Cardiac fibroblast (primary cell): ENCODE measurements at places on chromosomes 7 and 10.
A peak's percentile ranks its signal among the peaks of the same experiment; 100 is the strongest.

DNA sequence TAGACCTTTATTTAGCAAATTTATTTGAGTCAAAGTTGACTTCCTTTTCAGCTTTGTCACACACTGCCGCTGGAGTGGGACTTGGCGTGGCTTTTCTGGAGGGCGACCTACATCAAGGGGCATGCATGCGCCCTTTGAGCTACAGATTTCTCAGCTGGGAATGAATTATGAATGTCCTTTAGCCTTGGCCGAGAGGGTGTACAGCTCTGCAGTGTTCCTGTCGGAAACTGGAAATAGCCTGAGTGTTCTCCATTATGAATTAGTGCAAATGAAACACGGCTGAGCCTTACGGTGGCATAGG is 79.7 kb downstream of the GLRX3 start:
- no peak for DNase-seq

- no peak for DNase-seq
Observed at GRCh38 chr7:146094356-146094755, 22.2 kb upstream of the CNTNAP2 start.

- no peak for DNase-seq
Observed at GRCh38 chr7:8354503-8354902, 78.9 kb upstream of the NXPH1 start.

DNA sequence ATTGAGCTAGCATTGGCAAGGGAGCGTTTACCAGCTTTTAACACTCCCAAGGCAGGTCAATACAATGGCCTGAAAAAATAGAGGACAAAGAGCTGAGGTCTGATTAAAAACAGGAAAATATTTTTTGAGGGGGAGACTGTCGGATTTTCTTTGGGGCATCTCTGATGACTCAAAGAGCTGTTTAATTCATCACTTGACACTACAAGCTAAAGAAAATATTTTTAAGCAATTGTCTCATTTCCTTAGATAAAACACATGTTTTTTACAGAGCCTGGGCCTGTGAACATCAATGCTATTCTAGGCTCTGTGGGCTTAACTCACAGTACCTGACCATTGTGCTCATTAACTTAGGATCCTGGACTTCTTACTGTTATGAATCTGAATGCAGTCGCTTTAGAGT is 100.8 kb downstream of the NRP1 start:
- DNase-seq: peak; percentile 33

- DNase-seq: peak; percentile 76
Observed at GRCh38 chr7:41685684-41686083, 17.2 kb downstream of the INHBA start.

DNA sequence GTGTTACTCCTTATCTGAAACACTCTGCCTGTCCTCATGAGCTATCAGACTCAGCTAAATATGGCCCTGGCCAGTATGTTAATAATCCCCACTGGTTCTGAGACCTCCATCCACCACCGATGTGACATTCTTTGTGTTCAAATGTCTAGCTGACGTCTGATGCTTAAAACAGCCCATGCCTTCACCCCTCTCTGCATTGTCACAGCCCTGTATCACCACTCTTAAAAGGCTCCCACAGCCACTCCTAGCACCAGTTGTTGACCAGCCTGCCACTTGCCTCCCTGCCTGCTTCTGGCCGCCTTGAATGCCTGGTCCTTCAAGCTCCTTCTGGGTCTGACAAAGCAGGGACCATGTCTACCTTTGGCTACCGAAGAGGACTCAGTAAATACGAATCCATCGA is at the start of gene LMOD2:
LMOD2 (plus strand) TSS at position 253 of the 400 bp plus-strand sequence; CDS start at position 351, 98 bp downstream.
- DNase-seq: no peak

- DNase-seq: peak; percentile 81
Observed at GRCh38 chr7:36207451-36208291, 54.6 kb downstream of the EEPD1 start.

DNA sequence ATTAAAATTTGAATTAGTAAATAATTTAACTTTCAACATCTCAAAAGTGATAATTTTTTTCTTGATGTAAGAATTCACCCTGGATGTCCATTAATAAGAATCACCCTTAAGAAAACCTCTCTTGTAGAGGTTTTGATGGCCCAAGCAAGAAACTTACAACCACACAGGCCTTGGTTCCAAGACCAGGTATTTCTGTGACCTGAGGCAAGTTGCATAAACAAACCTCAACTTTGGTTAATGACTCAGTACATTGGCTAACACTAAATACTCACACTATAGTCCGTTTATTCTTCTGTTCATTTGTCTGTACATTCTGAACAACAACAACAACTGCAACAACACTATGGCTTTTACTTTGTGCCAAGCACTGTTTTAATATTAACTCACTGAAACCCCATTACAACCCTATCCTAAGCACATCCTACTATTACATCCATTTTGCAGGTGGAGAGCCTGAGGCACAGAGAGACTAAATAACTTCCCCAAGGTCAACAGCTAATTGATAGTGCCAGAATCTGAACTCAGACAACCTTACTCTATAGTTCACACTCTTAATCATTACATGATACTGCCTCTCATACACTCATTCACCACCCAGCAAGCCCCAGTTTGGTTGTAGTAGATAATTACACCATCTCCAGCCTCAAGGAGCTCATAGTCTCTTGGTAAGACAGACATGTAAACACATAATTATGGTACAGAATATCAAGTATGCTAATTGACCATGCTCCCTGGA is 6.6 kb downstream of the ANK3 start:
- DNase-seq: peak; percentile 31

GRCh38 chr10:109992485-109992884 is 15.3 kb upstream of the ADD3 start:
- peak; percentile 74 for DNase-seq

- no peak for DNase-seq
Observed at GRCh38 chr7:145839814-145840213, 276.8 kb upstream of the CNTNAP2 start.

GRCh38 chr10:8069627-8070026 is 15.1 kb downstream of the GATA3 start:
- DNase-seq: no peak

DNA sequence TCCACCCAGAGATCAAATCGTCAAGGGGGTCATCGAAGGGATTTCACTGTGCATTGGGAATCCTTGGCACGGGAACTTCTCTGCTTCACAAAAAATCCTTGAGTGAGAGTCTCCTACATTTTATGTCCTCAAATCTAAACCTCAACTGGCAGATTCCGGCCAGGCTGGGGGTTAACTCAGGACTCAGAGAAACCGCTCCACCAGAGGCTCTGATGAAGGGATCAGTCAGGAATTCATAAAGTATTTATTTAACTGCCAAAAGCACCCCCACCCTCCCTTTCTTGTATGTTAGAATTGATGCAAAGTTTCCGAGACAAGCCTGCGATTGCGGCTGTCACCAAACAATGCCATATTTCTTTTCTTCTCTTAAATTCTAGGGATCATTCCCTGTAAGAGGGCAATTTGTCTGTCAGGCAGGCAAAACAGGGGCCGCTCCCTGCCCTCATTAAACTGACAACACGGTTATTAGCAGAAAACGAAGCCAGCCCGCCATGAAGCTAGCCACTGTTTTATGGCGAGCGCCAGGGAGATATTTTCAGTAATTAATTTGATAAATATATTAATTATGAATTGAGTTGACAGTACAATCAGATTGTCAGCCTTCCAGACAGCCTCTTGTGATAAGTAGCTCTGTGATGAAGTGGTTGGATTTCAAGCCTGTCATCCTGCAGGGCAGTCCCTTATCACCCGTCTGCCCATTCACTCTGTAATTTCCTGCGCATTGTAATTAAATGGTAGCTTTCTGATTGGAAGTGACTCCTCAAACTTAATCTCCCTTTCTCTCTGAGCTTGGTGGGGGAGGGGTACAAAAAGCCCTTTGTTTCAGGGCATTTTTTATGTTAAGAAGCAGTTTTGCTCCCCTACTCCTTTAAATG is 153.0 kb upstream of the GPR26 start:
- DNase-seq: no peak

DNA sequence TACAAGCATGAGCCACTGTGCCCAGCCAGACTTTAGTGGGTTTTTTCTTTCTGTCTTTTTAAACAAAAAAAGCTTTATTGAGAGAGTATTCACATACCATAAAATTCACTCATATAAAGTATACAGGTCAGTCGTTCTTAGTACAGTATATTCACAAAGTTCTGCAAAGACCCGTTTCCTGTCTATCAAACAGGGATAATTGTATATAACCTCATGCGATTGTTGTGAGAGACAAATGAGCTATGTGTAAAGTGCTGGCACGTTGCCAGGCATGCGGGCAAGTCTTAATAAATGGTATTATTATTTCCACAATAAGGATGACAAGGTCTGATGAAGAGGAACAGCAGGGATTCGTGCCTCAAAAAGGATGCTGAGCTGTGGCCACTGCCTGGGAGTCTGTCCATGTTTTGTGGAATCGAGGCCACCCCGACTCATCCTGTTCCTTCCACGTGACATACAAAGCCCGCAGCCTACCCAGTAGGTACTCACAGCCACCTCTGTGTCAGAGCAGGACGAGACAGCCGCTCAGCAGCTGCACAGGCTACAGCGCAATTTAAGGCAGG is 51.6 kb downstream of the SMKR1 start:
- DNase-seq: peak; percentile 42
